Stimulated activated CD4-positive, alpha-beta T cell treated with anti-CD3 and anti-CD28 coated beads, Interleukin-1b, Interleukin-23, amount 100 ng/mL, for 48 hours (primary cell): ENCODE measurements at places on chromosomes 12 and 14.

GRCh38 chr12:39618701-39619100, 902 bp downstream of the ABCD2 start:
- DNase-seq, result no peak

GRCh38 chr12:75488553-75488952, 8.0 kb downstream of the GLIPR1 start:
- no peak for DNase-seq

GRCh38 chr12:8648576-8649205, 13.9 kb downstream of the MFAP5 start:
- DNase-seq, result peak; percentile 84

DNA sequence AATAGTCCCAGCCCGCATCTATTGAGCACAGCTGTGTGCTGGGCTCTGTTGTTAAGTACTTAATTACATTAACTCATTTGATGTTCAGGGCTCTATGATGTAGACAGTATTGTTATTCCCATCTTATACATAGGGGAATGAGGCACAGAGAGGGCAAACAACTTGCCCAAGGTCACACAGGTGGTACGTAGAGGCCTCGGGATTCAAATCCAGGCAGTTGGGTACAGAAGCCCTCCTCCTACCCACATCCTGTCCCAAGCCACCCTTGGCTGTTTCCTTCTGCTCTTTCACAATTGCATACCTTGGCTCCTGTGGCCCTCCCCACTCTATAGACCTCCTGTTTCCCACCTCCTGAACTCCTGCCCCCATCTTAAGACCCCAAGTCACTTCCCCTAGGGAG, 10.0 kb upstream of the GPR68 start:
- no peak for DNase-seq

DNA sequence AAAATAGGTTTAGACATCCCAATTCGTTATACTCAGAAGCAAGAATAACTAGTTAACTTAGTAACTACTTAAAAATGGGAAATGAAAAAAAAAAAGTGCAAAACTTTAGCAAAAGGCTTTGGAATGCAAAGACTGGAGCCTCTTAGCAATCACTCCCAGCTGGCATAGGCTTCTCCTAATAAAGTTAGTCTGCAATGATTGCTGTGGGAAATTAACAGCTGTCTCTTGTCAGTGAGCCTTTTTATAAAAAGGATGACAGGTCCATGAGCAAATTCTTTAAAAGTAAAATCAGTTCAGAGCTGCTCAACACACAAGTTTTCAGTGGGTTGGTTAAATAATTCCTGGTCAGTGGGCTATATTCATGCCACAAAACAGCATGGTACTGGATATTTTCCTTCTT, 7.4 kb upstream of the SYCP3 start:
- no peak for DNase-seq

DNA sequence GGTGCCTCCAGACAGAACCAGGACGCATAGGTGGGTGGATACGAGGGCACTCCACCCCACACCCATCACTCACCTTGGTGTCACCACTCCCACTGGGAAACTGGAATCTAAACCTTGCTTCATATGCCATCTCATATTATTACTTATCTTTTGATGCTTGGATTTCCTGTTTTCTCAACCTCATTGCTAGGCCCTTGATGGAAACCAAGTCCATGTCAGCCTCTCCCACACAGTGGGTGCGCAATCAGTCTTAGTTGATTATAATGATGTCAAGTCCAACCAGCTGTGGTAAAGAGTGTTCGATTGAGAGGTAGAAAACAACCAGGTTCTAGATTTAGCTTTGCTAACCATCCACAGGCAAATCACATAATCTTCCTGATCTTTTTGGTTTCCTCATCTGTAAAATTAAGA, 584 bp upstream of the DDHD1 start:
- DNase-seq, result peak; percentile 34

DNA sequence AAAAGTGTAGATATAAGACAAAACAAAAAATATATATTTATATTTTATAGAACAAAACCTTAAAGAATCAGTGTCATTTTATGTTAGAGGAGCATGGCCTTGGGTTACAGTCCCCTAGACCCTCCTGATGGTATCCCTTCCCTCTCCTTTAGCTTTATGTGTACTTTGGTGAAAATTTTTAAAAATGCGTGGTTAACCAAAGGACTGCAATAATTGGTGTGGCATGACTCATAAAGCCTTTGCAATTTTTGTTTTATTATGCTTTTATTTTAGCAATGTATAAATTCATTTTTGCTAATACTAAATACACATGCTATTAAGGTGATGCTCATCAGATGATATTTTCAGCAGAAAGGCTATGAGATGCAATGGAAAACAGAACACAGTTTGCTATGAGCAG, 264.4 kb downstream of the SYT1 start:
- no peak for DNase-seq

- DNase-seq, result no peak
Observed at GRCh38 chr12:3596703-3597415, 105.9 kb downstream of the PRMT8 start.

GRCh38 chr14:58873228-58873953, 235.6 kb downstream of the DACT1 start:
- DNase-seq, result no peak

GRCh38 chr14:32186248-32186647, 15.6 kb upstream of the RNU6-7 start:
- no peak for DNase-seq

DNA sequence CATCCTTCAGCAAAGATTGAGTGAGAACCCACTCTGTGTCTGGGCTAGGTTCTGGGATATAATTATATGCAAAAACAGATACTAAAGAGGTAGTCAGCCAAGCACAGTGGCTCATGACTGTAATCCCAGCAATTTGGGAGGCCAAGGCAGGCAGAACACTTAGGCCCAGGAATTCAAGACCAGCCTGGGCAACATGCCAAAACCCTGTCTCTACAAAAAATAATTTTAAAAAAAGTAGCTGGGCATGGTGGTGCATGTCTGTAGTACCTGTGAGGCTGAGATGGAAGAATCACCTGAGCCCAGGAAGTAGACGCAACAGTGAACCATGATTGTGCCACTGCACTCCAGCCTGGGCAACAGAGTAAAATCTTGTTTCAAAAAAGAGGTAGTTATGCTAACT, 237.5 kb upstream of the HMGA2 start:
- no peak for DNase-seq
